NCI-H69 (cell line): ENCODE measurements at places on chromosomes 12 and 14.

DNA sequence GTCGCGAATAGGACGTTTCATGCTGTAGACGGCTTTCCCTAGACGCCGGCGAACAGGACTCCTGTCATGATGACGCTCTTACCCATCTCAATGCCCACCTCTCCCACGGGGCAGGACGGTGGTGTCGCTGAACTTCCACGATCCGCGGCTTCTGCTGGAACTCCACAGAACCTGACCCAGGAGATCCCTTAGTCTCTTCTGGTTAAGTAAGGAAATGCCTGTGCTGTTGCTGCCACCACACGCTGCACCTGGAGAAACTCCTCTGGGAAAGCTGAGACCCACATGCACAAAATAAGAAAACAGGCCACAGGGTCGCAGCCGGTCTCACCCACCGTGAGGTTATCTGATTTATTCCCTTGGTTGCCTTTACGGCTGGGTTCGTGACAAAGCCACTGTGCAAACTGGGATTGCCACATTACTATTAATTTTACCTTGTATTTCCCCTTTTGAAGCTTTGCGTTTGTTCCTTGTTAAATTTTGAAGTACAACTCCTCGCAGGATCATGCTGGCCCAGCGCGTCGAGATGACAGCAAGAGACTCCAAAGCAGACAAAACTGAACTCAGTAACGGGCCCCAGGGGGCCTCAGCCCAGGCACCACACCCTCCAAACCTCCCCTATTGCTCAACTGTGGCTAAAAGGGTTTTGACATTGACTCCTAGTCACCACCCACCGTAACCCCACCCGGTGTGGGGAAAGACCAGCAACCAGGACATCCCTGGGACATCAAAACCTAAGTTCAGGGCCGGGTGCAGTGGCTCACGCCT lies 9.2 kb upstream of the MMP17 start:
- DNase-seq: no peak

DNA sequence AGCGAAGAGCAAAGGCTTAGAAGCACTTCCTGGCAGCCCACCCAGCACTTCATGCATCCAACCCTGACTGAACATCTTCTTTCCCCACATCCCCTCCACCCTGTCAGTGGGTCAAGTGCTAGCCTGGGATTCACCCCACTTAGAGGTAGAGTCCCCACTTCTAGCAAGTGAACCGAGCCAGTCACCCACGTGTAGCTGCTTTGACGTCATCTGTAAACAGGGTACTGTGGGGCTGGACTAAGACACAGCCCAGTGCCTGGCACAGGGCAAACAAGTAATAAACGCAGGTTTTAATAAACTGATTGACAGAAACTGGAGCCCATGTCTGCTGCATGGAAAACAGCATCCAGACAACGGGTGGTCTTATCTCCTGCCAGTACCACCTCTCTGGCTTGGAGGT lies 61.7 kb downstream of the ITPK1 start:
- DNase-seq: no peak

GRCh38 chr14:51028851-51029754 lies 65.8 kb downstream of the TRIM9 start:
- DNase-seq: no peak

GRCh38 chr12:19959353-19959752 lies 409.0 kb upstream of the PDE3A start:
- DNase-seq: no peak

GRCh38 chr12:55955800-55956508 lies 9.9 kb downstream of the PMEL start:
- peak; percentile 8 for DNase-seq

GRCh38 chr12:56601503-56601902 lies 28.6 kb downstream of the BAZ2A start:
- no peak for DNase-seq

- peak; percentile 12 for DNase-seq
Measured at GRCh38 chr12:10716704-10717315, 6.3 kb downstream of the YBX3 start.

DNA sequence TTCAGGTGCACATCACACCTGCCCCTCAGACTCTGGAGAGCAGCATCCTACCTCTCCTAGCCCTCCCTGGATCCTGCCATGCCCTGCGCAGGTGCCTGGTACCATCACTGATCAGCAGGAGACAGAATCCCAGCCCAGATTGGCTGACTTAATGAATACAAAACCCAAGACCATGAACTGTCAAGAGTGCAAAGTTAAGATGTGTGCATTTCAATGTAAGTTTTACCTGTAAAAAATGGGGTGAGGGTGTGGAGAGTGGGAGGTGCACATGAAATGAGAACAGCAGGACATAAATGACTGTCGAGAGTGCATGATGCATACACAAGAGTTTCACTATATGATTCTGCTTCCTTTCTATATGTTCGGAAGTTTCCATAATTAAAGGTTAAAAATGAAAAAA lies 57.9 kb upstream of the GPR68 start:
- DNase-seq: no peak

DNA sequence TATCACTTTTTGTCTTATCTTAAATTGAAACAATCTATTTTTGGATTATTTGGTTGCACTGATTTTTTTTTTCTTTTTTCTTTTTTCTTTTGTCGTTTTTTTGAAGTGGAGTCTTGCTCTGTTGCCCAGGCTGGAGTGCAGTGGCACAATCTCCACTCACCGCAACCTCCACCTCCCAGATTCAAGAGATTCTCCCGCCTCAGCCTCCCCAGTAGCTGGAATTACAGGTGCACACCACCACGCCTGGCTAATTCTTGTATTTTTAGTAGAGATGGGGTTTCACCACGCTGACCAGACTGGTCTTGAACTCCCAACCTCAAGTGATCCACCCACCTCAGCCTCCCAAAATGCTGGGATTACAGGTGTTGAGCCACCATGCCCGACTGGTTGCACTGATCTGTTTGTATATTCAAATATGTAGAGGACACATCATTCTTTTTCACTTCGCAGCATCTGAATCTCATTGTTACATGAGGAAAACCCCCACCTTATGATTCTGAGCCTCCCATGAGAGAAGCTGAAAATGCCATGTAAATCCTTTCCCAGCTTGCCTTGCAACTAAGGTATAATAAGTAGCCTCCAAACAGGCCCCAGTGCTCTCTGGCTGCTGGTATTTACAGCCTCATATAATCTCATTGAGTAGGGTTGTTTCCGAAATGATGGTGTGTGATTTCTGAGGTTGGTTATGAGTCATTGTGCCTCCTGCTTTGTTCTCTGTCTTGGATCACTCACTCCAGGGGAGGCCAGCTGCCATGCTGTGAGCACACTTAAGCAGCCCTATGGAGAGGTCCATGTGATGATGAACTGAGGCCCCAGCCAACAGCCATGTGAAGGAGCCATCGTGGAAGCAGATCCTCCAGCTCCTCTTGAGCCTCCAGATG lies 5.2 kb upstream of the HSP90B1 start:
- peak; percentile 95 for DNase-seq

- DNase-seq: no peak
Measured at GRCh38 chr14:74804219-74804825, 41.2 kb downstream of the YLPM1 start.

DNA sequence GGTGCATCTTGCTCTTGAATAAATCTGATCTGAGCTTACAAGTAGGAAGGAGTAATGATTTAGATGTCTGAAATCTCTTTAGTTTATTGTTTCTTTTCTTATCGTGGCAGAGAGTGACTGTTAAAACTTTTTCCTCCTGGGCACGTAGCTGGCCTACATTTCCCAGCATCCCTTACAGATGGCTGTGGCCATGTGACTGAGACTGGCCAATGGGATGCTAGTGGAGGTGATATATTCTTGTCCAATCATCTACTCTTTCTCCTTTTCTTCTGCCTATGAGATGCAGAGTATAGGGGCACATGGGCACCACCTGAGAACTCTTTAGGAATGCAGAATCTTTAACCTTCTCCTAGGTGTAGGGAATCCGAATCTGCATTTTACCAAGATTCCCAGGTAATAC lies 237.3 kb downstream of the RGS6 start:
- no peak for DNase-seq

- DNase-seq: peak; percentile 98
Measured at GRCh38 chr14:92890830-92891588, 31.9 kb upstream of the CHGA start.

GRCh38 chr14:56491299-56492285 lies 88.0 kb upstream of the TMEM260 start:
- DNase-seq: peak; percentile 94

GRCh38 chr12:100267603-100268281 lies 765 bp downstream of the SCYL2 start:
- peak; percentile 68 for DNase-seq

- DNase-seq: peak; percentile 79
Measured at GRCh38 chr14:61331992-61332657, 10.7 kb downstream of the PRKCH start.

DNA sequence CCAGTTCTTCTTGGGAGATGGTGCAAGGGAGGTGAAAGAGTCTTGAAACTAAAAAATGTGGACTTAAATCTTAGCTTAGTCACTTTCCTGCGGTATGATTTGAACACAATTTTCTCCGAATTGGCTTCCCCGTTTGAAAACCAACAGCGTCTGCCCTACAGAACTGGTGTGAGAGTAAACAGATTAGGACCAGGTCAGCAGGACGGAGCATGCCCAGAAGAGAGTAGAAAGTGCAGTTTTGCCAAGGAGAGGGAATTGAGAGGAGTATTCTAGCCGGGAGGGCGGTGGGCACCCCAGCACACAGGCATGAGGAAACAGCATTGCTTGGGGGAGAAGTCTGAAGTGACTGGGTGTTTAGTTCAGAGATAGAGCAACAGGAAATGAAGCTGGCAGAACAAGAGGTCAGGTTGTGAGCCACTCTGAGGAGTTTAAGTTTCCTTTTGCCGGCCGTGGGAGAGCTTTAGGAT lies 927.1 kb downstream of the VRK1 start:
- DNase-seq: no peak

DNA sequence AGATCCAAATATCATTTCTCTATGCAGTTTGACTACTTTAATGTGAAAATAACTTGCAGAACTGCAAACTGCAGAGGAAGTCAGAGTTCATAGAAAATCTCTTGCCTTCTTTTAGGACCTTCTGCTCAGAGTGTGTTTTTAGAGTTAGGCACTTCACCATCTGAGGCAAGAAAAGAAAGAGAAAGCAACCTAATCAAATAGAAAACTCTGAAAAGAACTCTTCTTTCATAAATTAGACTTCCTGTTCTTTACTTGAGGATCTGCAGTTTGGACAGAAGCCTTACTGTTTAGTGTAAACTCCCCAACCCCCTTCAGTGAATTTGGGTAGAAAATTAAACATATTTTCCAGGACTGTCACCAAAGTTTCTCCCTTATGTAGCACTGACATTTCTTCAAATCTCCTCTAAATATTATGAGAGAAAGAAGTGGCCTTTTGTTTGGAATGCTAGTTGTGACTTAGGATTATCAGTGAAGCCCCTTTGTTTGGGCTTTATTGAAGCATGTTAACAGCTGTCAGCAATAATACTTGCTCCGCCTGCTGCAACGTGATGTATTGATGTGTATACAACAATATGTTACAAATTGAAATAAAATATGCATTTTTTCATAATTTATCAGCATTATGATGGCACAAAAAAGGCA lies 99.5 kb downstream of the PDZRN4 start:
- DNase-seq: no peak

DNA sequence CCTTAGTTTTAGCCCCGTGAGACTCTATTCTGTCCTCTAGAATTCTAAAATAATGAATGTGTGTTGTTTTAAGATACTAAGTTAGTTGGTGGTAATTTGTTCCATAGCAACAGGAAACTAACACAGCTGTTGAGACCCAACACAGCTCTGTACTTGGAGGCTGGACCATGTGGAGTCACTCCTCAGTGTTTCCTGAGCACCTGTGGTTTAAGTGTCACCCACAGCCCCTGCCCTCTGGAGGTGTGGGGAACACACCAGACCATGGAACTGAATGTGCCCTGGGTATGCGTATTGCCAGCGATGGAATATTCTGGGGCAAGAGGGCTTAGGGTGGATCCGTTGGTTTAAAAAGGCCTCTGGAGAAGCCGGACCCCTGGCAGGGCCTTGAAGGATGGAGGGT lies 16.6 kb upstream of the GPR68 start:
- no peak for DNase-seq

GRCh38 chr14:68576031-68576430 lies 216.8 kb downstream of the ZFP36L1 start:
- DNase-seq: no peak

DNA sequence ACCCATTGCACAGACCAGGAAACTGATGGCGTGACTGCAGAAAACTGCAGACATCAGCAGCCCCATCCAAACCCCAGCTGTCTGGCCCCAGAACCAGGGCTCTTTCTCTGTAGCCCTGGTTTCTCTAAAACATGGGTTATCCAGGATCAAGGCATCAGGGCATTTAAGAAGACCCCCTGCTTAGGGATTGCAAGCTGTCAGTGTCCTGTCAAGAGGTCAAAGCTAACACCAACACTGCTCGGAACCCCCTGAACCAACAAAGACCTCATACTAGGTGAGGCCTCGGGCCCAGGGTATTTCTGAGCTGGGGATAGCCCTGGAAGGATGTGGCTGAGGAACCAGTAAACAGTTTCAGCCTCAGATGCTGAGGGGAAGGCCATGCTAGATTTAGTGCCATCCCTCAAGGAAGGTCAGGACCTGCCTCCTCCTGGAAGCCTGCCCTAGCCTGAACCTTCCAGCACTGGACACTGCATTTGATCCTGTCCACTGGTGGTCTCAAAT lies 39.2 kb downstream of the BCL11B start:
- no peak for DNase-seq

GRCh38 chr14:95816539-95816938 lies 60.1 kb upstream of the TUNAR start:
- DNase-seq: no peak

GRCh38 chr14:77691259-77691658 lies 16.6 kb downstream of the ALKBH1 start:
- DNase-seq: no peak

GRCh38 chr14:84071061-84071460 lies 1458.9 kb upstream of the FLRT2 start:
- DNase-seq: no peak

GRCh38 chr14:100654814-100655740 lies 67.9 kb upstream of the BEGAIN start:
- peak; percentile 95 for DNase-seq

- DNase-seq: peak; percentile 76
Measured at GRCh38 chr12:43882578-43883178, 46.8 kb downstream of the TMEM117 start.

GRCh38 chr14:96852823-96853422 lies 55.7 kb downstream of the VRK1 start:
- DNase-seq: peak; percentile 60

GRCh38 chr14:39107591-39107996 lies 4.6 kb upstream of the SEC23A start:
- peak; percentile 57 for DNase-seq

DNA sequence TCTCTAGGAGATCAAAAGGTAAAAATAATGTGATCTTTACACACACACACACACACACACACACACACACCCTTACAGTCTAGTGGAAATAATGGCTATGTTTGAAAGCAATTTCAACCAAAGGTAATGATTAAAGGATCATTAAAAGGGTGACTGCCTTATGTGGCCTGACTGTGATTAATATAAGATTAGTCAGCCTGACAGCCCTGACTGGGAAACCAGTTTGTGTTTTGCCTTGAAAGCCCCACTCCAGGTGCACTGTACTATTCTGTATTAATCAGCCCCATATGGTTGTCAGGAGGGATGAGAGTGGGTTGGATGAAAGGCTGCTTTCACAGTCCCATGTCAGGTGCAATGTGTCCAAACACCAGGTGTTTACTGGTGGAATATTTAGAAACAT lies 10.5 kb downstream of the RASSF9 start:
- DNase-seq: peak; percentile 99
